ENCODE measurements at places on chromosomes 7 and 10.

GRCh38 chr10:129491123-129491734 lies 24.2 kb downstream of the MGMT start:
- no peak for DNase-seq

DNA sequence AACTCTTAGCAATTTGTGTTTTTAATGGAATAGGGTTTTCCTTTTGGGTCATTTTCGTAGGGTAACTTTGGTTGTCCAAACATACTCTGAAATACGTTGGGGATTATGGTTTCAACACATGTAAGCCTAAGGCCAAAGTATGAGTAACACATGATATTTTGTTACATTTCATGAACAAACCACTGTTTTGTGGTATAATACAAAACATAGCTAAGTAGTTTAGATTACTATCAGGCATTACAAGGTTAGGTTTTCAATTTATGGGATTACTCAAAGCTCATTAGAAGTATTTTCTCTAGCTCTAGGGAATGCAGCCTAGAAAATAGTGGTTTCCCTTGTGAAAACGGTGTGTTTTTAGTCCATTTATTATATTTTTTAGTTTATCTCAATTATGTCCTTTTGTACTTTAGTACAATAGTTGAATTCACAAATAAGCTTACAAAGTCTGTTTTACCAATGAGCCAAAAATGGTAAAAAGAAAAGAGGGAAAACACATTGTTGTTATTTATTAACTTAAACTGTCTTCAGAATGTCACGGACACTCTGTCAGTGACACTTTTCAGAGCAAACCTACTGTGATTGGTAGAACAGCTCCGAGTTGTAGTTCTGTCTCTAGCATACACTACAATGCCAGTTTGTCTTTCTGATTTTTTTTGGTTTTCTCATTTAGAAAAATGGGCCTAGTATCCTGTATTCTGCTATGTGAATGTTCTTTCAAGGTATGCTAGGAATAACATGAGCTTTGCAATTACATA lies 473.7 kb downstream of the SUGCT start:
- DNase-seq, result no peak

GRCh38 chr7:47534322-47535034 lies 47.4 kb downstream of the TNS3 start:
- no peak for DNase-seq

DNA sequence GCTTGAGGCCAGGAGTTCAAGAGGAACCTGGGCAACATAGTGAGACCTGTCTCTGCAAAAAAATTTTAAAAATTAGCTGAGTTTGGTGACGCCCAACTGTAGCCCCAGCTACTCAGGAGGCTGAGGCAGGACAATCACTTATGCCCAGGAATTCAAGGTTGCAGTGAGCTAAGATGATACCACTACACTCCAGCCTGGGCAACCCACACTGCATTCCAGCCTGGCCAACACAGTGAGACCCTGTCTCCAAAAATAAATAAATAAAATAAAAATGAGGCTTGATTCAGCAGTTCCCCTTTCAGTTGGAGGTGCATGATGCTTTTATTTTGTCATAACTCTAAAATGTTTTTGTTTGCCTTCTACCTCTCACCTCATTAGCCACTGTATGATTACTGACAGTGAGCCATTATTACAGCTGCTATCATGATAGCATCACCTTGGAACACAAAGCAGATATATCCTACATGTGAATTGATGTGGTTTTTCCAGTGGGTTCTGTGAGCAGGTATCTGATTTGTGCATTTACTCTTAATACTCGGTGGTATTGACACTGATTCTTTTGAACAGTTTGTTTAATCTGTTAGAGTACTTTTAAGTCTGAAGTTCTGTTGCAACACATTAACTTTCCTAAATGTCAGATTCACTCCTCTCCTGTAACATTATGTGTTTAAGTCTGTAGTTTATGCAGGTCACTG lies 49.1 kb downstream of the ARID5B start:
- DNase-seq, result no peak

DNA sequence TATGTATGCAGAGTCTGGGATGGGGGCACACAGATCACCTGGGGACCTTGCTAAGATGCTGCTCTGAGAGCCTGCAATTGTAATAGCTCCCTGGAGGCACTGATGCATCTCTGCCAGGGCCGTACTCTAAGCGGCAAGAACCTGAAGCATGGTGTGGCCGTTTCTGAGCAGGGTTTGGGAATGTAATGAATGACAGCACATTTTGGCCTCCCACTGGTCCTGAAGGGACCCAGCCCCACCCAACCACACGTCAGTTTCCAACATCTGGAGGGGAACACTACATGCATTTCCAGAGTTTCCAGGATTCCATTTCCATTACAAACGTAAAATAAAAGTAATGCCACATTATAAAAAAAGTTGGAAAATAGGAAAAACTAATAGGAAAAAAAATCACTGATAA lies 14.0 kb downstream of the ZCCHC24 start:
- DNase-seq, result no peak

DNA sequence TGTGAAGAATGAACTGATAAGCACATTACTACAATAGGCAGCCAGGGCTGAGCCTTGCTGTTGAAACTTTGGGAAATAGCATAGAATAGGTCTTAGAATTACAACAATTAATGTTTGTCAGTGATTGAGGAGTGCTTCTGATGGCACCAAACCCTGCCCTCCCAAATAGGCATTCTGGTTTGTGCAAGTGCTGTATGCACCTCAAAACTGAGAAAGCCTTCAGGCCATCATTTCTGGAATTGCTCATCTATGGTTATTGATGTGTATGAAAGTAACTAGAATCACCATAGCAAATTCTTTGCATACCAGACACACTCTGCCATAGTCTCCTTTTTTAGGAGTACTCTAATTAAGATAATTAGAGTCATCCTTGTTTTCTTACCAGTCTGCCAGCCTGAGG lies 585.0 kb upstream of the MBL2 start:
- no peak for DNase-seq

DNA sequence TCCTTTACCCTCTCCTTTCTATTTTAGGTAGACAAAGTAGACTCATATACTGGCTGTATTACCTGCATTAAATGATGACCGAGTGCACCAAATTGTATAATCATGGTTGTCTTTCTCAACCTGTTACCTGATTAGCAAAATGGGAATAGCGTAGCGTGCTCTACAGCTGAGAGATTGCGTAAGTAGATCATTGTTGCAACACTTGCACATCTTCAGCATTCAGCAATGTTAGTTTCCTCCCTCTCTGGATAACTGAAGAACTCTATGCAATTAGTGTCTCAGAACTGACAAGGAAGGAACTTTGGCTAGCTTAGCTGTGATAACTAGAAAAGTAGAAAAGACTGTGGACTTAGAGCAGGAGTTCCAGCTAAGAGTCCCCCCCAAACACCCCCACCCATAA lies 787.4 kb downstream of the PHTF2 start:
- DNase-seq, result no peak

DNA sequence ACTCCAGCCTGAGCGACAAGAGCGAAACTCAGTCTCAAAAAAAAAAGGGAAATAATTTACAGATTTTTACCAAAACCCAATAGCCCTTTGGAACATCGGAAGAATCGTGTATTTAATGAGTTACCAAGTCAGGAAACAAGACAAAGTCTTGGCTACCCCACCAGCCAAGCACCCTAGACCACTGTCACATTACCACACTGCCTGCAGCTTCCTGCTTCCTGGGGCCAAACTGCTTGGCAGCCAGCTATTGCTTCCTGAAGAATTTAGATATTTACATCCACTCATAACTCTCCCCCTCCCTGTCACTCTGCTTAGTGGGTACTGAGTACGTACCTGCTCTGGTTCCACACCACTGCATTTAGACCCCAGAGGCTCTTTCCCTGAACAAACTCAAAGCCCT lies 14.1 kb upstream of the TNPO3 start:
- DNase-seq, result no peak

DNA sequence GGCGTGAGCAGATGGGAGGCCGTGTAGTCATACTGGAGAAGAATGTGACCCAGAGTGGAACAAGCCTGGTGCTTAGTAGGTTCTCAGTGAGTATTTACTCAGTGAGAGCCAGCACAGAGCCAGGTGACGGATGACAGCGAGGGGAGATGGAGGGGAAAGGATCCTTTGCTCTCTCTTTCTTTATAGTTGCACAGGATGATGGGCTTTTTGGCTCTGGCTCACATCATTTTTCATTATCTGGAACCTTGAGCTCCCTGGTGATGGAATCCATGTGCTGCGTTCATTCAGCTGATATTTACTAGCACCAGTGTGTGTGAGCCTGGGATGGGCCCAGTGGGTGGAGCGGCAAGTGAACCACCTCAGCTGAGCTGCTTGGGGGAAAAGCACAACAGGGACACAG lies 17.2 kb downstream of the BTBD16 start:
- no peak for DNase-seq

DNA sequence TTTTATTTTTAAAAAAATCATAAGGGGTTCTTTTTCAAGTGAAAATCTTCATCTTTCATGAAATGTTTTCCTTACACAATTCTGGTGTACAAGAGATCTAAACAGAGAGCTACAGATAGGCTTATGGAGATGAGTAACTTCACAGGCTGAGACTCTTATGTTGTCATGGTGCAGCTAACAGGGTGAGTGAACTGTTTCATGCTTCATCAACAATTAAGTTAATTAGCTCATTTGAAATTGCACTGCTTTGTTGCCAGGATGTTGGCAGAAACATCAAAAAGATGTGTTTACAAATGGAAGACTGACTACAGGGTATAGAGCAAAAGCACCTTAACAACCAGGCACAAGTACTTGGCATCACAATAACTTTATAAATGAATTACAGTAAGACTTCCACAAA lies 230.8 kb downstream of the FOXP2 start:
- DNase-seq, result no peak

- DNase-seq, result no peak
These were observed 104.7 kb downstream of the NPSR1 start for GRCh38 chr7:34762764-34763163.

DNA sequence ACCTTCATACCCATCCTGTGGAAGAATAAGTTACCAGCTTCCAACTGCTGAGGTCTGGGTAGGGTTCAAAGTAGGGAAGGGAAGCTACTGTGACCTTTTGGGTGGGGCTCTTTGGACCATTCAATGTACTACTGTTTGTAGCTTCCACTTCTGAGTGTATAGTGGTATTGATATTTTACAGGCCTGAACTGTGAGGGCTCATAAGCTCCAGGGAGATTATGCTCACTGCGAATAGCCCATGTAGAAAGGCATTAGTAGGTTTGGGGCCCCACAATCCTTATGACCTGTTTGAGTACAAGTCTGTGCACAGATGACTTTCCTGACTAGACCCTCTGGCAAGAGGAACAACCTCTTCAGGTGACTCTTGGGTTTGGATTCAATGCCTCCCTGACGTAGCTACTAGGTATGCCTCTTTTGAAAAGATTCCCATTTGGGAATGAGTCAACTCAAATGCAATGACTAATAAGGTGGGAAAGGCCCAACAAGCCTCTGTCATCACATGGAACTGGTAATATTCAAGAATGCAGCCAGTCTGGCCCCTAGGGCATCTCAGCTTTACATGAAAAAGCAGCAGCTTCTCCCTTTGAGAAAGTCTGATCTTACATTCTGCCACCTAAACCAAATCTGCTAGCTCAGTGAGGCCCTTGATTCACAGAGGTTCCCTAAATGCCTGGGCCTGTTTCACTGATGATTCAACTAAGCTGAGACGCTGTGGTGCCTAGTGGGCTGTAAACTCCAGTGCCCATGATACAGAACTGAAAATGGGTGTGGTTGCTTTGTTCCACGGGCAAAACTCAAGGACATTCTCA lies 79.8 kb downstream of the ABI1 start:
- DNase-seq, result no peak

GRCh38 chr10:73889014-73889413 lies 14.7 kb upstream of the CAMK2G start:
- no peak for DNase-seq

- no peak for DNase-seq
These were observed 1.7 kb downstream of the AKR1B1 start for GRCh38 chr7:134457210-134457609.

GRCh38 chr7:3065724-3066143 lies 22.1 kb upstream of the CARD11 start:
- DNase-seq, result no peak

DNA sequence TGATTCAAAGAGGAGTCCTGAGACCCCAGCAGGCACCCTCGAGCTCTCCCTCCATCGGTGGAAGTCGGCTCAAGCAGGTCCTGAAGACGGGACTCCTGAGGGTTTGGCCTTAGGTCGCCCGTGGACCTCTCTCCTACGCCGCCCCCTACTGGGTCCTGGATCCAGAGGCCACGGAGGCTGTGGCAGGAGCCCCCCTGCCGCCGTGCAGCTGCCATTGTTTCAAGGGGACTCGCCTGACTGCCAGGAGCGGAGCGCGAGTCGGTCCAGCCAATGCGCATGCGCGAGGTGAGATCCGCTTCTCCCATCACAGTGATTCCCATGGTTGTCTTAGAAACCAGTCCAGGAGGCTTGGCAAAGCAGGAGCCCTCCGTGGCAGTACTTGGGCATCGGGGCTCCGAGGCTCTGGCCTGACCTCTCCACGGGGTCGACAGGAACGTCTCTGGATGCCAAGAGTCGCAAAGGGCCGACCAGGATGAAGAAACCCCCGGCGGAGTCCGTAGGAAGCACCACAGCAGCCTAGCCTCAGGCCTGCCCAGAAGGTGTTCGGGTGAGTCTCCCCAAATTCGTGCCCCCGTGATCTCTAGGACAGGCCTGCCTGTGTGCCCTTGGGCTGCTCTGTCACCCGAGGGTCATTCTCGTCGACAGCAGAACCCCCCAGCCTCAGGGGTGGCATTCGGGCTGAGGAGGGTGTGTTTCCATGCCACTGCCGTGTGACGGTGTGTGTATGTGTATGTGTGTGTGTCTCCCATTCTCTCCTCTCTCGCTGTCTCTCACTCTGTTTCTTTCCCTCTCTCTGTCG lies 322.3 kb downstream of the ZNF716 start:
- DNase-seq, result no peak

DNA sequence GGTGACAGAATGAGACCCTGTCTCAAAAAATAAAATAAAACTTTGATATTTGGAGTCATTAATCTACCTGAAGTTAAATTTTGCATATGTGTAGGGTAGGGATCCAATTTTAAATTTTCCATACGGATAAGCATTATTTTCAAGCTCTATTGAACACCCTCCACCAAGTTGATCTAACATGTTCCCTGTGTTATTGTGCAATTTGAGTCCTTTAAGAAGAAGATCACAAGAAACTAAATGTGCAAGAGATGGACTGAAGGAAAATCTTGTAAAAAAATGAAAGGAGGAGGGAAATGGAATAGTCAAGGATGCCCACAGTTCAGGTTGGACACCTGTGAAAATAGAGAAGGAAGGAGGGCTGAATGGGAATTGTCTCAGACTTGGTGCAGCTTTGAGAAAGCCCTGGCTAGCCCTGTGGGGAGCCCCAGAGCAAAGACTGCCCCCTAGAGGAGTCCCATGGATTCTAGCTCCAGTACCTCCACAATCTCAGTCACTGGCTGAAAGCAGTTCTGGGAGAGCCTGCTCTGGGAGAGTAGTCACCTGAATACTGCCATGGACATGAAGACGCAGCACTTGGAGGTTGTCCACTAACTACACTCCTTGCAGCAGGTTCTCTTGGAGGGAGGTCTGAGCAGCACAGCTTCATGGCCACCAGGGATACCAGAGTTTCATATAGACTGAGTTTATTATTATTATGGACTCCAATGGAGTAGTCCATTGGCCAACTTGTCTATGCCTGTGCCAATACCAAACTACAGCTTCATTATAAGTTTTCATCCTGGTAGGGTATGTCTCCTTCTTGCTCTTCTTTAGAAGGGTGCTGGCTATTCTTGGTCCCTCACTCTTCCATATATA lies 5.7 kb upstream of the TIAL1 start:
- DNase-seq, result no peak
